ENCODE measurements at places on chromosomes 7 and 10.
A peak's percentile ranks its signal among the peaks of the same experiment; 100 is the strongest.

- no peak for DNase-seq
Measured at GRCh38 chr10:48620719-48621118, 15.8 kb upstream of the ARHGAP22 start.

DNA sequence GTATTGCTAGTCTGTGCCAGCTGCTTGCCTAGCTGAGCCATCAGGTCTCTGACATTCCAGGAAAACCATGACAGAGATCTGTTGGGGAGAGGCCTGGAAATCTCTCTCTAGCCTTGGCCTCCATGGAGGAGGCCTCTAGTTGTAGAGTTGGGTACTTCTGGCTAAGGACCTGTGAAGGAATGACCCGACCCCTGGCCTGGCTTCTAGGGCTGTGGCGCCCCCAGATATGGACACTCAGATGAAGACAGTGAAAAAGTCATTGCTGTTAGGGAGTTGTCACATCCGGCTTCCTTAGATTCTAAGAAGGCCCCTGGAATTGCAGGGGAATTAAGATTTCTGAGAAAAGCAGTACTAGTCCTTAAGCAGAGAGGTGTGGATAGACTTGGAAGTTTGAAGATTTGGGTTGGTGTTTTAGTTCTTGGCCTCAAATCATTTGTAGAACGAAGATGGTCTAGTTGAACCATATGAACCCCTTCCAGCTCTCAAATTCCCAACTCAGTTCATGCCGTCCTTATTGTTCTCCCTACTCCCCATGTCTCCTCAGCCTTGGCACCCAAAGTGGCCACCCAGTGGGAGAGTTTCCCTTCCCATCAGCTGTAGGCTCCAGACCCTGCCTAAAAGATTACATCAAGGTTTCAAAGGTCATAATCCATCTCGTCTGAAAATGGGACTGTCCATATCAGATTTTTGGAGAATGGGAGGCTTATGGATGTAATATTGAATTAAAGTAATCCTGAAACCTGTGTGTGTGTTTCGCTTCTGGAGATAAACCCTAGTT is 7.0 kb downstream of the HHEX start:
- no peak for DNase-seq

DNA sequence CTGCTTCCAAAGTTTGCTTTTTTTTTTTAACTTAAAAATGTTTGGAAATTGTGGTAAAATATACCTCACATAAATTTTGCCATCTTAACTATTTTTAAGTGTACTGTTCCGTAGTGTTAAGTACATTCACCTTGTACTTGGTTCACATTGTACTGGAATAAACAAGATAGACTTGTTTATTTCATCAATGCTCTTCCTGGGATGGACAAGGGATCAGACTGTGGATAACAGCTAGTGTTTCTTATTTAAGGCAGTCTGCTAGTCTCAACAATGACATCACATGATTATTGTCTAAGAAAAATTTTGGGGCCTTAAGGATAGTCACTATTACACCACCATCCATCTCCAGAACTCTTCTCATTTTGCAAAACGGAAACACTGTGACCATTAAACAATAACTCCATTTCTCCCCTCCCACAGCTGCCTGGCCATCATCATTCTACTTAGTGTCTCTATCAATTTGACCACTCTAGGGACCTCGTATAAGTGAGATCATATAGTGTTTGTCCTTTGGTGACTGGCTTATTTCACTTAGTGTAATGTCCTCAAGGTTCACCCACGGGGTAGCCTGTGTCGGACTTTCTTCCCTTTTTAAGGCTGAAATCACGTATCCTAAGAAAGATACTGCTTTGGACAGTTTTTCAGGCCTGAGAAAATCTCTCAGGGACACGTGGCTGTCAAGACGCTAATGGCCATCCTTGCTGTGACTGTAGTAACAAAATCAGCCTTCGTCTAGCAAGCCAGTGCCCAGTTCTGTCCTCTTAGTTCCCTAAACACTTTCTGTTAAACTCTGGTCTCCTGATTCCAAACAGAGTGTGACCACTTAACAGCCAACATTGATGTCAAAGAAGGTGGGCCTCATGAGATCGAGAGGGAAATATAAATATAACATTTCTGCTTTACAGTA is 305.2 kb downstream of the FRMD4A start:
- DNase-seq = no peak

- DNase-seq = no peak
Measured at GRCh38 chr10:131618587-131619267, 282.1 kb upstream of the PPP2R2D start.

DNA sequence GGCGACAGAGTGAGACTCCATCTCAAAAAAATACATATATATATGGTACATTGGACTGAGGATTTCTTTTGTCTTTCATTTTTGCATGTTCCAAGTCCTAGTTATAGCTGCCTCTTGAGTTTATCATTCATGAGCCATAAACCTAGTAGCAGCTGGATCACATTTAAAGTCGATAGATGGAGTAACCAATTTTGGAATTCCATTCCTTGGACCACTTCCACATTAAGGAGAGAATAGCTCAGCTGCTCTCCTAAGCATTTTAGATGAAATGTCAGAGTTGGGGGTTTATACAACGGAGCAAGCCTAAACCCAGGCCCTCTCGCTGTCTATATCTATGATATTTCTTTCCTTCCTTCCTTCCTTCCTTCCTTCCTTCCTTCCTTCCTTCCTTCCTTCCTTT is 141.2 kb downstream of the LYZL1 start:
- no peak for DNase-seq

GRCh38 chr10:99234041-99234790 is 1.4 kb downstream of the HPSE2 start:
- DNase-seq = peak; percentile 79

DNA sequence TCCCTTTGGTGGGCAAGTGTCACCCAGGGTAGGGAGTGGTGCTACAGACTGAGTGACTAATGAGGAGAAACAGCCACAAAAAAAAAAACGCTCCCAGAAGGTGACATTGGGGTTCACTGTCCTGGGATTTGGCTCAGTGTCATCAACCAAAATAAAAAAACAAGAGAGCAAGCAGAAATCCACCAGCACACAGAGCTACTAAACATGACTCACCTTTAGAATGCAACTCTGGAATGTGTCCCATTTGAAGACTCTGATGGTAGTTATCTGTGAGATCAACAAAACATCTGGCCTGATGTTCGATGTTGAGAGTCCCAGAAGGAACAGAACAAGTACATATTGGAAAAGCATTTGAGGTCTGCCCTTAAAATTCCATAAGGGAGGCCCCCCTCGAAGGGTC is 200.3 kb upstream of the LYZL2 start:
- DNase-seq = no peak

DNA sequence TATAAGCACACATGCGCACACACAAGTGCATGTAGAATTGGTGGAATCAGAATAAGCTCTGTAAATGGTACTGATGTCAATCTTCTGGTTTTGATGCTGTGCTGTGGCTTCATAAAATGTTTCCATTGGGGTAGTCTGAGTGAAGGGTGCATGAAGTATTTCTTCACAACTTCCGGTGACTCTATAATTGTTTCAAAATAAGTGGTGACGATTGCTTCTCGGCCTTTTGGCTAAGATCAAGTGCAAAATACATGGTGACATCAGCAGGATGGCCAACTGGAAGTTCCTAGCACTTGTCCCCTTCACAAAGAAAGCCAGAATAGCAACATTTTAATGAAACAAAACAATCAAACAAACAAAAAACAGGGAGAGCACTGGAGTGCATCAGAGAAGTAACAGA is 41.6 kb upstream of the CAMK2B start:
- no peak for DNase-seq

DNA sequence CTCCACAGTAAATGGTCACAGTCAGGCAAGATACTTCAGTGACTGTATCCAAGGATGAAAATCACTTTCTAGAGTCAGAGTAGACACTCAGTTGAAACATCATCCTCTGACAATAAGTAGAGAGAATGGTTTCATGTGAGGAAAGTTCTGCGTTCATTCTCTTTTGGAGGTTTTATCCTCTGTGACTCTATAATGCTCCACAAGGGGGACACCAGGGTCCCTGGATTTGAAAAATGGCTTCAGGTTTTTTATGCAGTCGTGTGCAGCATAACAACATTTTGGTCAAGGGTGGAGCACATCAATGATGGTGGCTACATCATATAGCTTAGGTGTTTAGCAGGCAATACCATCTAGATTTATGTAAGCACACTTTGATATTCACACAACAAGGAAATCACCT is 40.4 kb downstream of the TMEM168 start:
- DNase-seq = no peak

GRCh38 chr10:37703114-37703513 is 154.3 kb downstream of the ZNF248 start:
- DNase-seq = no peak

DNA sequence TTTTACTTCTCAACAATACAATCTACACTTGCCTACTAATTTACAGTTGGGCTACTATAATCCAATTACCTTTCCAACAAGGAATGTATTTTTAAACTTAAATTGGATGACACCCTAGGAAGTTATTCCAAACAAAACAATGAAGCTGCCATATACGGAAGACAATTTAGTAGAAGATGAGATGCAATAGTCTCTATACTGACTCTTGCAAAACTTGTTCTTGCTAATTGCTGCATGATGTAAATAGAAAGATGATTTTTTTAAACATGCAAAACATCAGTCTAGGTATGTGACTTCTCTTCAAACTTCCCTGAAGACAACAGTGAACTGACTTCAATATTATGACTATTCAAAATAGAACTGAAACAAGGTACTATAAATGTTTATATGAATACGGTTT is 17.6 kb downstream of the NT5C3A start:
- DNase-seq = no peak

DNA sequence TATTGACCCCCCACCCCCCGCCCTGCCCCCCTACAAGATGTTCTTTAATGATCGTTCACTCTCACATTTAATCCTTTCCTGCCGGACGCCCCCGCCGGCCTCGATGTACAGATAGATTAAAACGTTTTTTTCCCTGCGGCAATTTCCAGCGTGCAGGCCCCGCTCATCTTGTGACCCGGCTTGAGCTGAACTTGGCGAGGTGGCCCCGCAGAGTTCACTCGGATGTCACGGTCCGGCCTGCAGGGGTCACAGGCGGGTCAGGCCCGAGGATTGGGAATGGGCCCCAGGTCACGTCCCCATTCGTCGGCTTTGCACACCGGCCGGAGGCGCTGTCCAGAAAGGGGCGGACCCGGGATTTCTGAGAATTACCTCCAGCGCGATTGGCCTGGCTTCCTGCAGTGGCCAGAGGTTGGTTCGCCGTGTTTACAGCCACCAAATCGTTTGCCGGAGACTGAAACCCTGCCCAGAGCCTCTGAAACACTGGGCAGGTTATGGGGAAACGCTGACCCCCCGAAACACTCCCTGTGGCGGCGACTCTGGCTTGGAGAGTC is 1.9 kb upstream of the CYP26A1 start:
- no peak for DNase-seq

GRCh38 chr7:12103948-12104347 is 107.1 kb upstream of the TMEM106B start:
- DNase-seq = no peak

- no peak for DNase-seq
Measured at GRCh38 chr7:34165927-34166550, 260.7 kb downstream of the BMPER start.

GRCh38 chr10:119495021-119495505 is 47.5 kb downstream of the RGS10 start:
- no peak for DNase-seq

DNA sequence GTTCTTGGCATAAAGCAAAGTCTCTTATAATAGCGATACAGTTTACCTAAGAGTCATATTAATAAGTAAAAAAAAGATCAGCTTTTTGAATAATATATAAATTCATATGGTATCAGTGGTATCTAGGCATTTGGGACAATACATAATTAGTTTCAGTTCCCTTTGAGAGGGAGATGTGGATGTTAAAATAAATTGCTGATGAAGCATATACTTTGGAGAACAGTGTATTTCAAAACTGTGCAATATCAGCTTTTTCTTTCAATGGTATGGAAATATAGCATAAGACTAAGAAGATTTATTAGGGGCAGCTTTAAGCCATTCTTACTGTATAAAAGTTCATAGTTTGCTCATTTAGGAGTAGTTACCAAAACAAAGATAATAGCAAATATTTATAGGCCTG is 35.5 kb downstream of the MDFIC start:
- DNase-seq = no peak

GRCh38 chr7:155483245-155483644 is 25.3 kb downstream of the EN2 start:
- DNase-seq = no peak

GRCh38 chr7:138158739-138159528 is 82.7 kb downstream of the AKR1D1 start:
- DNase-seq = no peak

DNA sequence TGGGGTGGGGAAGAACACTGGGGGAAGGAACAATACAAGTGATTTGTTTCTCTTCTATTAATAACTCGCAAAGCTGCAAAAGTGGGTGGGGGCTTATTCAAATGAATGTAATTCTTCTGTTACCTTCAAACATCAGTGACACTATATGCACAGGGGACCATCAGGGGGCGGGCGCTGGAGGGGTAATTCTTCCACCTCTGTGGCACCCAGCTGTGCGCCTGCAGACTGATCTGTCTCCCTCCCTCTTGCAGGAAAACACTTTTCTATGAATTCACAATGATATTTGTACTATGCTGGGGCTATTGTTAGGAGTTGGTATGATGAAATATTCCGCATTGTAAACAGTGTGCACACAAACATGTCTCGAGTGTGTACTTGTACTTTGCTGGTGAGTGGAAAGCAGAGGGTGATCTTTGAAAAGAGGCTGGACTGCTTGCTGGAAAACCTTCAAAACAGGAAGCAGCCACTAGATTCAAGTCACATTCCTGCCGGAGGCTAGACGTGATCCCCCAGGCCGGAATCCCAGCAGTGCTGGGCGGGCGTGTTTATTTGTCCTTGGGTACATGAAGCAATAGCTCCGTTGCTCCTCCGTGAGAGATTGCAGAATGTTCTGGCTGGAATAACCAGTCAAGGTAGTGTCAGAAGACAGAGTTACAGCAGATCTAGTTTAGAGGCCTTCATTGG is 15.8 kb upstream of the BNIP3 start:
- DNase-seq = no peak

- no peak for DNase-seq
Measured at GRCh38 chr7:49866076-49866735, 92.8 kb downstream of the VWC2 start.

DNA sequence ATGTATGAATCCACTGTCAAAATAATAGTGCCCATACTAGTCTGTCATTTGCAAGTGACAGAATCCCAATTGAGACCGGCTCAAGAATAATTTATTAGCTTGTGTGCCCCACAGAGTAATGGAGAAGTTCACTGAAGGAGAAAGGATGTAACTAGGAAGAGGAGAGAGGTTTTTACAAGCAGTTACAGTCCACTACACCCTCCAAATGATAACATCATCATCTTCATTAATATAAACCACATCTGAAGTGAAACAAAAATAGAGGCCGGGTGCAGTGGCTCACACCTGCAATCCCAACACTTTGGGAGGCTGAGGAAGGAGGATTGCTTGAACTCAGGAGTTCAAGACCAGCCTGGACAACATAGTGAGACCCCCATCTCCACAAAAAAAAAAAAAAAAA is 226.8 kb downstream of the SKIDA1 start:
- no peak for DNase-seq

- DNase-seq = peak; percentile 75
Measured at GRCh38 chr10:61140765-61141392, 196.9 kb upstream of the RHOBTB1 start.

GRCh38 chr10:124119946-124120345 is 26.5 kb upstream of the CHST15 start:
- peak; percentile 70 for DNase-seq

GRCh38 chr10:88886557-88886956 is 6.5 kb downstream of the STAMBPL1 start:
- peak; percentile 21 for DNase-seq

Data from hematopoietic multipotent progenitor cell (in vitro differentiated cells).